Left renal cortex interstitium (tissue), 4 donors: ENCODE measurements at places on chromosomes 12 and 14.
A peak's percentile ranks its signal among the peaks of the same experiment; 100 is the strongest.

GRCh38 chr12:107847430-107847829 is 72.9 kb downstream of the ASCL4 start:
- no peak for DNase-seq

- DNase-seq = no peak
These were observed 53.4 kb upstream of the MMP17 start for GRCh38 chr12:131774576-131775391.

DNA sequence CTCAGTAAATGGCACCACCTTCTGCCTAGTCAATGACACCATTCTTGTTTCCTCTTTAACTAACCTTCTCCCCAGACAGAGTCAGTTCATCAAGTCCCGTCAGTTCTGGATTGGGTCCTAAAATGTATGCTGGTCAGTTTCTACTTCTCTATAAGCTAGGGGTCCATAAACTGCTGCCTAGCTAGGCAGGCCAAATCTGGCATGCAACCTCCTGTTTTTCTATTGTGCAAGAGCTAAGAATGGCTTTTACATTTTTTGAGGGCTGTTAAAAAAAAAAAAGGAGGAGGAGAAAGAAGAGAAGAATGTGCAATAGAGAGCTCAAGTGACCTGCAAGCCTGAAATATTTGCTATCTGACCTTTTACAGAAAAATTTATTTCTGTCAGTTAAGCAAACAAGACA is 6.4 kb upstream of the TMED10 start:
- no peak for DNase-seq

GRCh38 chr14:99546234-99546879 is 57.6 kb downstream of the CCDC85C start:
- no peak for DNase-seq

GRCh38 chr14:92924247-92924646 is 1.3 kb downstream of the CHGA start:
- no peak for DNase-seq

DNA sequence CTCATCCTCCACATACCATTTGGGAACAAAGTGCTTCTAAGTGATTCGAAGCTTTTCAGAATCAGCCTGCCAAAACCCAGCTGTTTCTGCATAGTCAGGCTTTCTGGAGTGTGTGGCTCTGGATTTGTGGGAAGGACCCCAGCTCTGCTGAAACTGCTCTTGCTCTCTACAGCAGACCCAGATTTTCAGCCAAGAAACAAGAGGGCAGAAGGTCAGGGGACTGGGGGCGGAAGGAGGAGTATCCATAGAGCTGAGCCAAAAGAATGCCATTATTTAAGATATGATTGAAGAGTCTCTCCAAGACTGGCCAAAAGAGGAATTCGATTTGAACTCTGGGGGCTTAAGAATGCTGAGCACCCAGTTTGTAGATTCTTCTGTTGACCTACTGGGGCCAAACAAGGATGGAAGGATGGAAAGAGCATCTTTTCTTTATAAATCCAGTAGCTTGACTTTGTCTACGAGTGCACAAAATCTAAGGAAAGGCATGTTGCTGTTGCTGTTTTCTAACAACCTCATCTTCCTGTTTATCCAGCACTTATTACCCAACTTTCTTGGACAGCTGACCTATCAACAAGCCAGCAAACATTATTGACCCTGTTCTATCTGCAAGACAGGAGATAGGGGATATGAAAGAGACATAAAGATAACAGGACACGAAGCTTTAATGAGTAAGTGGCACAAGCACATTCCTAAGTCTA is 29.2 kb downstream of the FBLN5 start:
- peak; percentile 22 for DNase-seq

DNA sequence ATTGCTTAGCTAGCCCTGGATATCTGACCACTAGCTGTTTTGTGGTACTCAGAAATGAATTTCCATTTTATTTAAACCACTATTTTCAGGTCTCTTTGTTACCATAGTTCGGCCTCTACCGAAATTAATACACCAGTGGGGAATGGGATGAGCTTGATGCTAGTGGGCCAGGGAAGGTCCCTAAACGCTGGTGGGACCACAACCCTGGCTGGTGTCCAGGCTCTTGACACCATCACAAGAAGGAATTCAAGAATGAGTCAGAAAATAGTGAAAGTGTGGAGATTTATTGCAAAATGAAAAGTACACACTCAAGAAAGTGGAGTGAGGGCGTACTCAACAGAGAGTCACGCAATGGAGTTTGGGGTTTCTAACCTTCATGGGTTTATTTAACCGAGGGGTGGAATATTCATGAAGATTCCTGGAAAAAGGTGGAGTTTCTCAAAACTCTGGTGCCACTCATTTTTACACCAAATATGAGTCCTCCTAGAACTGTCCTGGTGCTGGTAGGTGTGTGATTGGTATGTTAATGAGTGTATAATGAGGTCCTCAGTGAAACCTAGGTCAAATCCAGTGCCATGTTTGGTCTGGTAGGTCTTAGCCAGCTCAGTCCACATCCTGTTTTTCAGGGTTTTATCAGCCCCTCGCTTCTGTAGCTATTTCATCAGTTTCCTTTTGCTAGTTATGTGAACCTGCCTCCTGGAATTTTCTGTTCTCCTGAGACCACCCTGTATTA is 38.9 kb upstream of the LRP6 start:
- DNase-seq = no peak

GRCh38 chr14:103704708-103705107 is 10.5 kb downstream of the XRCC3 start:
- no peak for DNase-seq

GRCh38 chr12:93766796-93767523 is 89.8 kb downstream of the CRADD start:
- DNase-seq = no peak

DNA sequence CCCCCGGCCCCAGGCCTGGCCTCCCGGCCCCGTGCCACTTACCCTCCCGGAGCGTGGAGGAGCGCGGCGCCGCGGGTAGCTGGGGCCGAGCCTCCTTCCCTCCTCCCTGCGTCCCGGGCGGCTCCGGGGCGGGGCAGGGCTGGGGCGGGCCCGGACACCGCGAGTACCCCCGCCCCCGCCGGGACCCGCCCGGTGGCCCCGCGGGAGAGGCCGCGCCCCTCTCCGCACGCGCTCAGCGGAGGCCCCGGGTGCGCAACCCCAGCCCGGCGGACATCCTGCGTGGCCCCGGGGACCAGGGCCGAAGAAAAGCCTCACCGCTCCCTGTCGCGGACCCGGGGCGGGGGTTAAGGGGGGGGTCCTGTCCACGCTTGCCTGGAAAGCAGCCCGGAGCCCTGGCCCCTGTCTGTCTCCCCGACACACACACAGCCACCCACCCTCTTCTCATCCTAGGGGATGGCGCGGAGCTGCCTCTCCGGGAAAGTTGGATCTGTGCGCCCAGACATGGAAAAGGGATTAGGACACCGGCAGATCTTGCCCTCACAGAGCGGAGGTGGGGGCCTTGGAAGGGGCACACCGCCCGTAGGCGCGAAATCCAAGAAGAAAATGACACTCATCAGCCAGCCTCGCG is at the start of gene SYNE3:
SYNE3 (minus strand) TSS at position 97 of the 628 bp plus-strand sequence. CDS start 40,829 bp downstream, outside the sequence.
- DNase-seq = no peak

DNA sequence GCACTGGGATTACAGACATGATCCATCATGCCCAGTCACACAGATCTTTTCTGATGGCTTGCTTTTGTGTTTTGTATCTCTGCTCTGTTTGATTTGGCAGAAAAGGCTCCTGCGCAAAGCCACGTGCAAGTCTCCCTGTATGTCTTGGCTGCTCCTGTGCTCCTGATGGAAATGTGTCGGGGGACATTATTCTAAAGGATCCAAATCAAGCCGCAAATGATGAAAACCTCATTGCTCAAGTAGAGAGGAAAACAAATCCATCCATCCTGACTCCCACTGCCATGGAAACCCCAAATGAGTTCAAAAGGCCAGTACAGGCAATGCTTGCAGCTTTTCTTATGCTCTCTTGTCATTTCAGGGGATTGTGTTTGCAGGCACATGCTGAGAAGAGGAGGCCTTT is 93.8 kb downstream of the NDUFA12 start:
- DNase-seq = no peak

DNA sequence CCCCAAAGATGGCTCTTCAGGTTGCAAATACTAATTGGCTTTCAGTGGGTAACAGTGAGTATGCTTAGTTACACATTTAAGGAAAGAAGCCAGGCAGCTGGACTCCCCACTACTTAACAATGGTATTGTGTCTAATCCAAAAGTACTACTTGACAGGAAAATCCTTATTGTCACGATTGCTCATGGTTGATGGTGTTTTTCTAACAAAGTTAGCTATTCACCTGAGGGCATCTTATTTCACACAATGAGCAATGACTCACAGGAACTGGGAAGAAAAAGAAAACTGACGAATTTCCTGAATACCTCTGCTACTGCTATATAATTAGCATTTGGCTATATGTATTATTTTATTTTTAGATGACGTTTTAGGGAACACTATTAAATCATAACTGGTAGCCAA is 33.4 kb upstream of the ALG10 start:
- no peak for DNase-seq

DNA sequence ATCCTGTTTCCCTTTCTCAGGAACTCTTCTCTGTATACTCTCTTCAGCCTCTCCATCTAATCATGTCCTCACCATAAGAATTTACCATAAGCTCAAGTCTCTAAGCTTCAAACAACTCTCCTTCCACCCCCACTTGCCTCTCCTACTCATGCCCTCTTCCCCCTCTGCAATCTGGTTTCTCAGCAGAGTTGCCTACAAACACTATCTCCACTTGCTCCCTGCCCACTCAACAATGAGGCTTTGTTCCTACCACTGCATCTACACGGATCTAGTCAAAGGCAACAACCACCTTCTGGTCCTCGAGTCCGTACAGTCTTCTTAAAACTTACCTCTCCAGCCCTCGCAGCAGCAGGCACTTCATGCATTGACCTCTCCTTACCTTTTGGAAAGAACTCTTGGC is 17.2 kb upstream of the FBLN5 start:
- no peak for DNase-seq

DNA sequence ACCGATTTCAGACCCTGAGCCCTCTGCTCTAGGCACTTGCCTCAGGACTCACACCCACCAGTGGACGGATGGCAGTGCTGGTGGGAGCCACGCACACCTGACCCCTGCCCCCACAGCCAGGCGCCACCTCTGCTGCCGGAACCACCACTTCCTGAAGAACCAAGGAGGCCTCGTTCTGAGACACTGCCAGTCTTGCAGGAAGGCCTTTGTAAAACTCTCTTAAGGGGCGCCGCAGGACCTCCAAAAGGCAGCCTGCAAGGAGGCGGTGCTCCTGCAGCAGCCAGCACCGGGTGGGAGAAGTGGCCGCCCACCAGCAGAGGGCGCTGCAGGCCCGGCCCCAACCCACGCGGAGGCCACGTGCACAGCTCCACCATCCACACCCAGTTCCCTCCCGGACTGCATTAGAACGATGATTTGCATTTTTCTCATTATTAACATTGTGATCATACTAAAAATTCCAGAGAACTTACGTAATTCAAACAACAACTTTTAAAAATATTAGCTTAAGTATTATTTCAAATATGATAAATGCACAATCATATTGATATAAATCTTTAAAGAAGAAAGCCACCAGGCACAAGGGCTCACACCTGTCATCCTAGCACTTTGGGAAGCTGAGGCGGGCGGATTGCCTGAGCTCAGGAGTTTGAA is 12.8 kb downstream of the STX2 start:
- DNase-seq = no peak

DNA sequence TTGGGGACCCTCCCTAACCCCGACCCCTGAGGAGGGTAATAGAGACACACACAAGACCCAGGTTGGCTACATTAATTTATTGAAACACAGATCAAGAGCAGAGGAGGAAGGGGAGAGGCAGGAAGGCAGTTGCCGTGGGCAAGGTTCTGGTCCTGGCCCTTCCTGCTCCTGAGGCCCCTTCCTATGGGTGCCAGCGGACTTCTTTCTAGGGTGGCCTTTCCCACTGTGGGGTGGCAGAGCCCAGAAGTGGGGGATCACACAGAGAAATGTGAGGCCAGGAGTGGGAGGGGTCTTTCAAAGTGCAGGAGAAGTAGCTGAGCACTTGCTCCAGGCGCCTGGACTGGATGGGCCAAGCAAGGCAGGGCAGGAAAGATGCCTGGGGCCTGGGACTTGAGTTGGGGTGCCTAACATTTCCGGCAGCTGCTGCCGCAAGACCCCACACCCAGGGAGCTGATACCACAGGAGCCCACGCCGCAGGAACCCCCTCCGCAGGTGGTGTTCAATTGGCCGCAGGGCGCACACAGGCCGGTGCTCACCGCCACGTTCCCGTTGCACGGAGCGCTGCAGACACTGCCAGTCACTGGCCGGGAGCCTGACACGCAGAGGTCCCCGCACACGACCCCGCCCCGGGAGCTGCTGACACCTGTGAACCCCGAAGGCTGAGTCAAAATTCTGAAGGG is 5.3 kb downstream of the KRT81 start:
- DNase-seq = no peak

GRCh38 chr12:13486794-13487193 is 290.3 kb downstream of the EMP1 start:
- DNase-seq = no peak

GRCh38 chr12:27615331-27615891 is 80.8 kb upstream of the REP15 start:
- no peak for DNase-seq

GRCh38 chr12:67640863-67641262 is 7.7 kb upstream of the DYRK2 start:
- DNase-seq = no peak

GRCh38 chr14:35380794-35381193 is 23.8 kb downstream of the NFKBIA start:
- no peak for DNase-seq

GRCh38 chr12:130754234-130754901 is 38.3 kb upstream of the RIMBP2 start:
- DNase-seq = no peak

DNA sequence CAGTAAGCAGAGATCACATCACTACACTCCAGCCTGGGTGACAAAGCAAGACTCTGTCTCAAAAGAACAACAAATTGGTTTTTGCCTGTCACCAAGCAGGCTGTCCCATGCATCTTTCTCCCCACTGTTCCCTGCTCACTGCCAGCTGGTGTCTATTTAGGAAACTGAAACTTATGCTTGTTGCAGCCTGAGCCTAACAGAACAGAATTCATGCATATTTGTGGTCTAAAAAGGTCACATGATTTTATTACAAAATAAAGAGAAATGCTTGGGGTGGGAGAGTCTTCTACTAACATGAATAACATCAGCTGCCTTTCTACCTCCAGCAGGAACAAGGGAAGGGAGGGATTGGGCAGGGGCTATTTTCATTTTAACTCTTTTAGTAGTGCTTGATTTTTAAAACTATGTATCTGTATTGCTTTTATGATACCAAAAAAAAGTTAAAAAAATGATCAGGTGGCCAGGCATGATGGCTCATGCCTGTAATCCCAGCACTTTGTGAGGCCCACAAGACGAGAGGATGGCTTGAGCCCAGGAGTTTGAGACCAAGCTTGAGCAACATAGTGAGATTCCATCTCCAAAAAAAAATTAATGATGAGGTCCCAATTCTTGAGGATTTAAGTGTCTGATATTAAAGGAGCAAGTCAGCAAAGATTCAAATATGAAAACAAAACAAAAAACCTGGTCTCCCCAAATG is 923 bp downstream of the STAT2 start:
- DNase-seq = no peak
